ENCODE measurements at places on chromosomes 4 and X.

DNA sequence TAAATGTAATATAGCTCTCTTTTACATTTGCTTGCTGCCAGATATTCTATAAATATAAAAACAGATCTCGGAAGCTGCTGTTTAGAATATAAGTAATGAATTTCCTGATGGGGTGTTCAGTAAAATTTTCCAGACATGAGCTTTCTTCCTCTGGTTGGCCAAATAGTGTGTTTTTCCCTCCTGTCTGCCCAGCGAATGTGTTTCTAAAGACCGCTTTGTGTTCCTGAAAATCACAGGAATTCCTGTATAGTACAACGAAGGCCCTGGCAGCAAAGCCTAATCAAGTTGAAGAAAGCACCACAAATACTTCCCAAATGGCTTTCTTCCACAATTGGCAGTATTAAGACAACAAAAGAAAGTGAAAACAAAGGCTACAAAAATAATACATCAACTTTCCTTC lies 494.1 kb downstream of the INPP4B start:
- DNase-seq = no peak

- no peak for DNase-seq
Observed at GRCh38 chr4:6898763-6899162, 10.9 kb upstream of the TBC1D14 start.

- no peak for DNase-seq
Observed at GRCh38 chr4:165631912-165632311, 241.1 kb upstream of the TLL1 start.

- DNase-seq = no peak
Observed at GRCh38 chrX:129609395-129609794, 45.4 kb downstream of the APLN start.

GRCh38 chr4:1410491-1411325 lies 4.5 kb upstream of the NKX1-1 start:
- peak; percentile 88 for DNase-seq

DNA sequence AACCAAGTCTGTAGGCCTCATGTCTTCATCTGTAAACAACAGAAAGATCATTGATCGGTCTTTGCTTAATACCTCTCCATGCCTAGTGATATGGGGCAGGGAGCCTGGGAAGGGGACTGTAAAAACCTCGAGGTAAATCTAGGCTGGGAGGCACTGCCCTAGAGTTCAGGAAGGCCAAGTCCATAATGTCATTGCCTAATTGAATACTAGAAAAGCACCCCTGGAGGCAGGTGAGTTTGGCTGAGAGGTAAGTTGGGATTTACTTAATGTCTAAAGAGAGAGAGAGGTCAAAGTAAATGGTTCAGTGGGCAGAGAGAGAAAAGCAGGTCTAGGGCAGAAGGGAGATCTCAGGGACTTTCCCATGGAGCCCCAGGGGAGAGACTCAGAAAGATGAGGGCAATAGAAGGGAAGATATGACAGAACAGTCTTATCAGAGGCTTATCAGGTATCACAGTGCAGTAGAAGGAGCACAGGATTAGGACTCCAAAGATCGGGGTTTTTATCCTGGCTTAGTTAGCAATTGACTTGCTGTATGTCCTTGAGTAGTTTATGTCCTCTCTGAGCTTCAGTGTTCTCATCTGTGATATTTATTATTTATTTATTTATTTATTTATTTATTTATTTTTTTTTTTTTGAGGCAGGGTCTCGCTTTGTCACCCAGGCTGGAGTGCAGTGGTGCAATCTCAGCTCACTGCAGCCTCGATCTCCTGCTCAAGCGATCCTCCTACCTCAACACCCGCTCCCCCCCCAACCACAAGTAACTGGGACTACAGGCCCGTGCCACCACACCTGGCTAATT lies 85.2 kb downstream of the SLC16A2 start:
- DNase-seq = no peak

Measured in posterior vena cava (tissue), 2 donors.